ENCODE measurements at places on chromosomes 1 and 21.

DNA sequence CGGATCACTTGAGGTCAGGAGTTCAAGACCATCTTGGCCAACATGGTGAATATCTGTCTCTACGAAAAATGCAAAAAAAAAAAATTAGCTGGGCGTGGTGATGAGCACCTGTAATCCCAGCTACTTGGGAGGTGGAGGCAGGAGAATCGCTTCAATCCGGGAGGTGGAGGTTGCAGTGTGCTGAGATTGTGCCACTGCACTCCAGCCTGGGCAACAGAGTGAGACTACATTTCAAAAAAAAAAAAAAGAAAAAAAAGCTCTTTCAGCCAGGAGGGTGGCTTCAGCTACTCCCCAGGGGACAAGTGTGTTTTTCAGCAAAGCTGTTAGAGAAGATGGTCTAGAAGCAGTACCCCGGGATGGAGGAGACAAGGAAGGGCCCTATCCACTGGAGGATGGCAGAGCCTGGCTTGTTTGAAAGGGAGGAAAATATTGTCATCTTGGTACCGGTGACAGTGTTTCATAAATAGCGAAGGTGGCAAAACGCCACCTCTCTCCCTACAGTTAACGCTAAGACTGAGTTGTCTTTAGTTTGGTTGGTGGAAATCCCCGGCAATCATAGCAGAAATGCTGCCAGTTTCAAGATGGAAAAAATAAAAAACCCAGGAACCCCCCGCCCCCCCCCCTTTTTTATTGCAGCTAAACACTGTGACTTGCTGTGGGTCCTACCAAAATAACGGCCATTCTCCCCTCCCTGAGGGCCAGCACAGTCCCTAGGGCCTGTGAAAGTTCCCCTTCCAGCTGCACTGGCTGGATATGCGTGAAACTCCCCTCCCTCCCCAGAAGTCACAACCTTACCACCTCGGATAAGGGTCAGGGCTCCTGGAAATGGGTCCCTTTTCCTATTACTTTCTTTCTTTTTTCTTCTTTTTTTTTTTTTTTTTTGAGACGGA, 3.5 kb downstream of the PIK3CD start:
- peak; percentile 29 for DNase-seq

- DNase-seq, result no peak
Measured at GRCh38 chr1:211601982-211602670, 23.2 kb upstream of the SLC30A1 start.

- peak; percentile 5 for DNase-seq
Measured at GRCh38 chr1:152623203-152623844, 421 bp upstream of the LCE3A start.

DNA sequence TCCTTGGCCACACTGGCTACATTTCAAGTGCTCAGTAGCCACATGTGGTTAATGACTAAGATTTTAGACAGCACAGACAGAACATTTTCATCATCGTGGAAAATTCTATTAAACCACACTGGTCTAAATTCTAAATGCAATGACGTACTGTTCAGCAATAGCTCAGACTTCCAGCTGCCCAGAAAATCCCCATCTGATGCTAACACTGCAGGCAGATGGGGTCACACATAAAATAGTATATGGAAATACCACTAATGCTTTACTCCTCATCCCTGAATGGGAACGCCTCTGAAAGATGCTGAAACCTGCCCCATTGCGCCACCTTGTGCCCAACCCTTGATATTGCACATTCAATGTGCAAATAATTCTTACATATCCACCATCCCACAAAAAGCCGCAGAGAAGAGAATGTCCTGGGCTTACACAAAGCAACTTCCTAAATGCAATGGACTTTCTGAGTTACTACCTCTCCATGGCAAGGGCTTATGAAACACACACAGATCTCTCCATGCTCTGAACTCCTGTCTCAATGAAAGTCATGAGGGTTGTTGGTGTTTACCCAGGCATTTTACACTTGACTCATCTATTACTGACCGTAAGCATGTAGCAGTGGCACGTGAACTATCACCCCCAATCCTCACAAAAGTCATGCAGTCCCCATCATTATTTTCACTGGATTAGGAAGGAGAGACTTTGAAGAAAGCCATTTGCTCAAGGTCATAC, 20.3 kb upstream of the SLC5A9 start:
- peak; percentile 18 for DNase-seq

GRCh38 chr1:212518188-212519054, 85.7 kb downstream of the NENF start:
- no peak for DNase-seq

GRCh38 chr1:234433563-234434285, 45.3 kb downstream of the TARBP1 start:
- no peak for DNase-seq

DNA sequence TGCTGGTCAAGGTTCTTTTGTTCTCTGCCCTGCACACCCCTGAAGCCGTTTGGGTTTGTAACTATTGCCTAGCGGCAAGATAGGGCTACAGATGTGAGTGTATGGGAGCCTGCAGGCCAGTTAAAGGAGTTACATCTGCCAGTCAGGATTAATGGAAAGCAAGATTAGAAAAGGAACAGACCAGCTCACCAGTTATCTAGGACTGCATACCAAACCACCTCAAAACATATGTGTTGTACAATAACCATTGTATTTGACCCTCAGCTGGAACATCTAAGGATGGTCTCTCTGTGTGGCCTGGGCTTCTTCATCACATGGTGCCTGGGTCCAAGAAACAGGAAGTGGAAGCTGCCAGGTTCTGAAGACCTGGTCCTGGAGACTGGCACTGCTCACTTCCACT, 52.5 kb upstream of the FBXO28 start:
- no peak for DNase-seq

DNA sequence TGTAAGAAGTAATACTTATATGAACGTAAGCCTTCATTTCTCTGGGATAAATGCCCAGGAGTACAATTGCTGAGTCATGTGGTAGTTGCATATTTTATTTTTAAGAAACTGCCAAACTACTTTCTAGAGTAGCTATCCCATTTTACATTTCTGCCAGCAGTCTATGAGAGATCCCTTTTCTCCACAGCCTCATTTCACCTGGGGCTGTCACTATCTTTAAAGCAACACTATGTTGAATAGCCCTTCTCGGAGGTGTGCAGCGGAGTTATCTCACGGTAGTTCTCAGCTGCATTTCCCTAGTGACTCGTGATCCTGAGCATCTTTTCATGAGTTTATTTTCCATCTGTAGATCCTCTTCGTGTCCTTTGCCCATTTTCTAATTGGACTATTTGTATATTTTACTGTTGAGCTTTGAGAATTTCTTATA, 93.4 kb downstream of the ADARB1 start:
- DNase-seq, result no peak

DNA sequence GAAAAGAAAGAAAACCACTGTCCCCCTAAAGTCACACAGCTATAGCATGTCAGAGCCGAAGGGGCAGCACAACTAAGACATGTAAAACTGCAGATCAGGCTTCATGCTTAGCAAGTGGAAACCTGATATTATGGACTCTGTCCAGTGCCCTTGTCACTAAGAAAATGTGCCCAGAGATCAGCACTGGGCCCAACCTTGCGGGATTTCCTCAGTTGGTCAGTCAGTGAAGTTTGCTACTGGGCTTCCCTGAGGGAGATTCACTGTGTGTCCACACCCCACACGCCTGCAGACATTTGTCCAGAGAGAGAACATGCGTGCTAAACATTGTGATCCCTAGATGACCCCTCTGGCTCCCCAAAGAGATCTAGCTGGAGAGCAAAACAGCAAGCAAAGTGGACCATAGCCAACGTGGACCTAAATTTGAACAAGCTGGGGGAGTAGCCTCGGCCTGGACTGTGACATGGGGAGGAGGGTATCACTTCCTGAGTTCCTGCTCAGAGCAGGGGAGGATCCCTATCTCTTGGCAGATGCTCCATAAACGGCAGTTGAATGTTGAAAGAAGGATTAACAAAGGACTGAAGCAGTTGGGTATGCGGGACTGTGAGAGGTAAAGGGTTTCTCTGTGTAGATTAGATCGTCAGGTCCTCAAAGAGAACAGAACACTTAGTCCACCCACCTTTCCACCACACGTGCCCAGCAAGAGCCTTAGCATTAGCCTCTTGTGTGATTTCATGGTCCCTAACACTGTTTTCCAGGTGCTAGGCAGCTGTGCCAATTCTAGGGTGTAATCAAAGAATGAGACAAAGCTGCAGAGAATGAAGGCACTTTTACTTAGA, 53.6 kb downstream of the GLUL start:
- DNase-seq, result no peak

GRCh38 chr1:235067396-235068157, 61.1 kb downstream of the TOMM20 start:
- no peak for DNase-seq

- peak; percentile 3 for DNase-seq
Measured at GRCh38 chr1:1199961-1200875, 6.2 kb downstream of the TNFRSF18 start.

GRCh38 chr1:158116311-158117167, 64.2 kb upstream of the CD1D start:
- DNase-seq, result no peak

DNA sequence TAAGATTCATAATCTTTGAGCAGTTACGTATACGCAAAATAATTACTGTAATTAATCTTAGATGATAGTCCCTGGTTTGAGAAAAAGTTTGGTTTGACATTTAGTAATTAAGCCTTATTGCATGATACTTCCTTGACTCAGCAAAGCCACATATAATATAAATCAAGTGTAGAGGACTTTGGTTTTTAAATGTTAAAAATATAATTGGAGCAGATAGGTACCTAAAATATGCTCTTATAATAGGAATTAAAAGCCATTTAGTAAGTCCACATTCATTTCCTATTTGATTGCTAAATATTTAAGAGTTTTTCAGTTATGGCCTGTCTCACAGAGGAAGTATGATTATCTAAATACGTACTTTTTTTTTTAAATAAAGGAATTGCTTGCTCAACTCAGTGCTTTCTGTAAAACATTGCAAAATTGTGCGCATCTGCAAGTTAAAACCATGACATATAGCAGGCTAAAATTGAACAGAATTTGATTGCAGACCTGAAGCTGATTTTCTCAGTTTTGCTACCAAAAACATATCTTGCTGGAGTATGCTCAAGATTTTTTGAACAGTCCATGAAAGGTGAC, 20.4 kb downstream of the RPE65 start:
- DNase-seq, result no peak

GRCh38 chr1:197965132-197965840, 48.1 kb downstream of the LHX9 start:
- DNase-seq, result no peak

DNA sequence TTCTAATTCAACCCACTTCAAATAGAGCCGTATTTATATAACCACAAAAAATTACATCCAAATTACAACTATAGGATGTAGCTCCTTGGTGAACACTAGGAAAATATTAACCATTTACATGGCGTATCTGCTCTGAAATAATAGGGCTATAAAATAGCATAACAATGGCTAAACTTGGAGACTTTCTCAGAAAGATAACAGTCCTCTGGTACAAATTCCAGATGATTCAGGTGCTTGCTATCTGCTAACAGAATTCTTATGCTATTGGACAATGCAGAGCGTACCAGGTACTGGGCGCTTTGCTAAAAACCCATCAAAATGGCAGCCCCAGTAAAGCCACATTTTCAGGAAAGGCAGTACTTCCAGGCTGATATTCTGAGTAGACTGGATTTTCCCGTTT, 209.7 kb upstream of the C8B start:
- no peak for DNase-seq

- DNase-seq, result no peak
Measured at GRCh38 chr21:26087223-26087918, 83.2 kb downstream of the APP start.

GRCh38 chr1:177646757-177647730, 322.8 kb downstream of the SEC16B start:
- DNase-seq, result no peak

- DNase-seq, result peak; percentile 50
Measured at GRCh38 chr1:58812926-58813325, 29.1 kb upstream of the JUN start.

- DNase-seq, result no peak
Measured at GRCh38 chr1:243748227-243748626, 101.8 kb downstream of the AKT3 start.

- DNase-seq, result no peak
Measured at GRCh38 chr1:87151500-87152421, 176.9 kb upstream of the LMO4 start.

DNA sequence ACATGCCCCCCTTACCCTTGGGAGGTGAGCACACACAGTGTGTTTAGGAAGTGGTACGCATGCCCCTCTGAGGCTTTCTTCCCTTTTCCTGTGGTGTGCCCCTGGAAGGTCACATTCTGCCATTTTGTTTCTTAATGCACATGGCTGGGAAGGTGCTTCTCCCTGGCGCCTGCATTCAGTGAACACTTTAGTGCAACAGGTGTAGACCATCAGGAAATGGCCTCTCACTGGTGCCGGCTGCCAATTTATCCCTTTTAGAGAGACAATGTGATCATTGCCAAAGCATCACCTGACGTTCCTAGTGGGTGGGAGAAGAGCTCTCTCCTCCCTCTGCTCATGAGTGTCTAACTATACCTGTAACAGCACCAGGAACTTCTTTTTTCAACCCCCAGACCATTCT, 51.8 kb upstream of the PDE9A start:
- no peak for DNase-seq

DNA sequence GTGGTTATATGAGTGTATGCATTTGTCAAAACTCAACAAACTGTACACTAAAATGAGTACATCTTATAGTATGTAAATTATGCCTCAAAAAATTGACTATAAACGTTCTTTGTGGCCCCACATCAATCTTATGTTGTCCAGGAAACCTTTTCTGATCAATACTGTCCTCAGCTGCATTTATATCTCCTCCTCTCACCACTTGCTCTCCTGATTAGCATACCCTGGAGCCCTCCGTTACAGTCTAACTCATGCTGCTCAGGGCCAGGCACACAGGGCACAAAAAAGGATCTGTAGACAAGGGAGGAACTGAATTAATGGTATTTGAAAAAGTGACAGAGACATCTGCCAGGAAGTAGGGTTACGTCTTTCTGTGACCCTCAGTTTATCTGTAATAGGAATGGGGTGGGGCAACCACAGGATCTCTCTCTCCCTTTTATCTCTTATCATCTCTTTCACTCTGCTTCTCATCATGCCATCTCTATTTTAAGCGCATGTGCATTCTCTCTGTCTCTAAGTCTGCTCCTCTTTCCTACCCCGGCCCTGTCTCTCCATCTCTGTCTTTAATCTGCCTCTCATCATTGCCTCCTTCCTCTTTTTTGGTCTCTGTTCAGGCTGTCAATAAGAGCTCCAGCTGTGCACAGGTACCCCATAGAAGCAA, 7.0 kb upstream of the TAL1 start:
- no peak for DNase-seq

DNA sequence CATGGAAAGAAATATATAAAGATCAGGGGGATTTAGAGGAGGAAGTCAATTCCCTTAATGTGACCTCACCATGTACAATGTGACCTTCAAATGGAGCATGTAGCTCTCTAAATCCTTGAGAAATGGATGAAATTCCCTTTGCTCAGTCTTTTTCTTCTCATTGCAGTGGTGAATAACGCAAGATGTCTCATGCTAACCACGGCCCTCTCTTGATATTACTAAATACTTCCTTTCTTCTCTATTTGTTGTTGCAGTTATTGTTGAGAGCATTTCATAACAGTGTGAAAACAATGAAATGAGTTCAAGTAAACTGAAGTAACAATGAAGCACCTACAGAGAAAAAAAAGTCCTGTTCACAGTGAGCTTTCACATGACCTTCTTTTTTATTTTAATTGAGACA, 55.6 kb downstream of the ZNF281 start:
- no peak for DNase-seq
